NCI-H187 treated with DMSO at 0.1 percent for 48 hours (cell line): ENCODE measurements at places on chromosomes 4 and X.

GRCh38 chrX:120749141-120749846, 119.4 kb upstream of the C1GALT1C1 start:
- DNase-seq, result no peak

DNA sequence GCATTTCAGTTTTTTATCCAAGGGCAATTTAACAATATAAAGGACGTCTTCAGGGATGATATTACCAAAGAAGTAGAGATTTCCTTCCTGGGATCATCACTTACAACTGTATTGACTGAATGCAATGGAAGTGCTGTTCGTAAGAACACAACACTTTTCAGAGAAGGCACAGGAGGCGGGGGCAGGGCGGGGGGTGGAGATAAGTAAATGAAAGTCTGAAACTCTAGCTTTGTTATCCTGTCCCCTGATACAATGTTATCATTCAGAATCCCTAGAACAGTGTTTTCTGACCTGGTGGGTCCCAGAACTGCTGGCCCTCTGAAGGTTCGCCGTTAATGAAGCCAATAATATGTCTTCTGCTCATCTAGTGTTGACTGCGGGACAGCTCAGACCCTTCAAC, 124.6 kb downstream of the NSUN7 start:
- DNase-seq, result no peak

- no peak for DNase-seq
Measured at GRCh38 chr4:113699772-113700171, 61.8 kb downstream of the CAMK2D start.

DNA sequence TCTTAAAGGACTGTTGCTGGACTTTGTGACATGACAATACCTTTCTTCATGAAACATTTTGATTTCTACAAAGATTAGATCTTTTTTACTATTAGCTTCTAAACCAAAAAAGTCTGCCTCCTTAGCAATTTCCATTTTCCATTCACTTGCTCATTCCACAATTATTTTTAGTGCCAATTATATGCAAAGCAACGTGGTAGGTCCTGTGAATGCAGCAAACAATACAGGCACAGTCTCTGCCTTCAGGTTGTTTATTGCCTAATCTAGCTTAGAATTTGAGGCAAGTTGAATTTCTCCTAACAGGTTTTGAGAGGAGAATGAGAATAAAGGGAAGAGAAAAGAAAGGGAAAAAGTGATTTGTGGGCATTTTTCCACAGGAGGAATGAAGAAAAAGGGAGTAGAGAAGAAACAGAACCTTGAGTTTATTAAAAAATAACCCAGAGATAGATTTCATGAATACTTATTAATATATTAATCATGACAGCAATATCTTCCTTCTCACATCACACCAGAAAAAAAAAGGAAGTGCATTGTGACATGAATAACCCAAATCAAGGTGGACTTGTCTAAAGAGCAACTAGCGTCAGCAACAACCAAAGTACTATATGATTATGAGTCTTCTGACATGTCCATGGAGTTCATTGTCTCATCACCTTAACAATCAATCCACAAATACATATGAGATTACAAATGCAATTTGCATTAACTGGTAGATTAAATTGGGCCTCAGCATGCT, 16.3 kb upstream of the FRYL start:
- DNase-seq, result no peak

- DNase-seq, result no peak
Measured at GRCh38 chrX:110444996-110445395, 86.3 kb downstream of the RTL9 start.

DNA sequence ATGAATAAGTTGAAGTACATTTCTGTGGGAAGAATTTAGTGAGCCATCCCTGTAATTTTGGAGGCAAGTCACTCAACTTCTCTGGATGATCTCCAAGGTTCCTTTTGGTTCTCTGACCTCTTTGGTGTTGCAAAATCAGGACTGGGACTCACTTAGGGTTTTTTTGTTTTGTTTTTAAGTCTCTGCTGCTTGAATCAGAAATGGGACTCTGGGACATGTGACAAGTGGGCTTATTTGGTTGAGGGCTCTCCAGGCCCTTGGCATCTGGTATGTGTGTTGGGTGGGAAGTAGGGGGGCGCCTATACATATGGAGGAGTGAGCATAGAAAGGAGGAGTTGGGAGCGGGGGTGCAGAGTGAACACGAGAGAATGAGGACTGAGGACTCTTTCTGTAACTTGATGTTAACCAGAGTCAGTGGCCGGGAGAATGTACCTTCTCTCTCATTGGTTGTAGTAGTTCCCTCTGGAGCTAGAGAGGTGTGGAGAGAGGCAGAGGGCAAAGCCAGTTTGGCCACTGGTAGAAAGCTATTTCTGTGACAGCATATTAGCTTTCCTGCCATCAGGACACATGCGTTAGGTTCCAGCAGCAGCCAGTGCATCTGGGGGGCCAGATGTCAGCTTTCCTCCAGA, 1.9 kb downstream of the ARHGAP10 start:
- DNase-seq, result no peak

DNA sequence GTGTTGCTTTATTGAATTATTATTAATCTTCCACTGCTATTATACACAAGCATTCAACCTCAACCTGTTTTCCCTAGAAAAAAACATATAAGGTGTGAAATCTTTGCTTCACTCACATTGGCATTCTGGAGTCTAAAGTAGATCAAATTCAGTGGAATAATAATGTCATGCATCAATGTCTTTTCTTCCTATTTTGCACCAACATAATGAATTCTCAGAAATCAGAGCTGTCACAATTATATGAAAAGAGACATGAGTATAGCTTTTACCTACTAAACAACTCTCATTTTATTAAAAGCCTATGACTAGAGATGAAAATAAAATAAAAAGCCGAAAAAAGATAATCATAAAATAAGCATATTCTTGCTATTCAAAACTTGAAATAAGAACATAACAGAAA, 96.3 kb upstream of the QRFPR start:
- no peak for DNase-seq

DNA sequence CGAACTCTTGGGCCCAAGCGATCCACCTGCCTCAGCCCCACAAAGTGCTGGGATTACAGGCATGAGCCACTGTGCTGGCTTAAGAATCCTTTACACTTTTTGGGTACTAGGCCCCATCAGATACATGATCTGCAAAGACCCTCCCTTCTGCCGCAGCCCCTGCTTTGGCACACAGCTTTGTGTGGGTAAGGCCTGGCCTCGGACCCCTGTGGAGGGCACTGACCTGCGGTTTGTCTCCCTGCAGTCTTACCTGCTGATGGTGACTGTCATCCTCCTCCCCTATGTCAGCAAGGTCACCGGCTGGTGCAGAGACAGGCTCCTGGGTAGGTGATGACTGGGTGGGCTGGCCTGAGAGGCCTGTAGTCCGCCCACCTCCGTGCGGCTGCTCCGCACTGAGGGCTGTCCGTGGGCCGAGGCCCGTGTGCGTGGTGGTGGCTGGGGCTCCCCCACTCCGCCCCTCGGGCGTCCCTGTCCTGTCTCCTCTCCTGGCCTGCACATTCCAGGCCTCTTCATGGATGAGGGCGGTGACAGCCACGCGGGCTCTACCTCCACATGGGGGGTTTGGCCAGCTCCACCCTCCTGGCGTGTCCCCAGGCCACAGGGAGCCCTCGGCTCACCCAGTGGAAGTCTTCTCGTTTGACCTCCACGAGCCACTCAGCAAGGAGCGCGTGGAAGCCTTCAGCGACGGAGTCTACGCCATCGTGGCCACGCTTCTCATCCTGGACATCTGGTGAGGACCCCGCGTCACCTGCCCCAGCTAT, 18.0 kb downstream of the DGKQ start:
- no peak for DNase-seq

GRCh38 chrX:40484408-40485091, 96.2 kb upstream of the ATP6AP2 start:
- DNase-seq, result no peak

DNA sequence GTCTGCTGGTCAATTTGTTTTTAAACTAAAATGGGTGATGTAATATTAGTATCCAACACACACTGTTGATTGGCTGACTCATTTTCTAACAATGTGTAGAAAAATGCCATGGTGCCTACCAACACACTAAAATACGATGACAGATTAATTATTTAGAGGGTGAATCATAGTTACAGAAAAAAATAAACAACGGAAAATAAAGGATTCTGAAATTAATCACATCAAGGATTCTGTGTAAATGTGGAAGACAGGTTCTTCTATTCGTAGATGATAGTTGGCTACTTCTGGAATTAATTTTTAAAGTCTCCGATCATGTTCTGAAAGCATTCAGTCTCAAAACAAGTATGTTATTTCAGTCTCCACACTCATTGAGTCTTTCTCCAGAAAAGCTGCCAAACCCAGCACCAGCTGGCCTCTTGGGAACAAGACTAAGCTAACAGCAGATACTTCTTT, 8.2 kb upstream of the IQCM start:
- no peak for DNase-seq

- DNase-seq, result no peak
Measured at GRCh38 chrX:118603981-118604380, 108.4 kb downstream of the DOCK11 start.

DNA sequence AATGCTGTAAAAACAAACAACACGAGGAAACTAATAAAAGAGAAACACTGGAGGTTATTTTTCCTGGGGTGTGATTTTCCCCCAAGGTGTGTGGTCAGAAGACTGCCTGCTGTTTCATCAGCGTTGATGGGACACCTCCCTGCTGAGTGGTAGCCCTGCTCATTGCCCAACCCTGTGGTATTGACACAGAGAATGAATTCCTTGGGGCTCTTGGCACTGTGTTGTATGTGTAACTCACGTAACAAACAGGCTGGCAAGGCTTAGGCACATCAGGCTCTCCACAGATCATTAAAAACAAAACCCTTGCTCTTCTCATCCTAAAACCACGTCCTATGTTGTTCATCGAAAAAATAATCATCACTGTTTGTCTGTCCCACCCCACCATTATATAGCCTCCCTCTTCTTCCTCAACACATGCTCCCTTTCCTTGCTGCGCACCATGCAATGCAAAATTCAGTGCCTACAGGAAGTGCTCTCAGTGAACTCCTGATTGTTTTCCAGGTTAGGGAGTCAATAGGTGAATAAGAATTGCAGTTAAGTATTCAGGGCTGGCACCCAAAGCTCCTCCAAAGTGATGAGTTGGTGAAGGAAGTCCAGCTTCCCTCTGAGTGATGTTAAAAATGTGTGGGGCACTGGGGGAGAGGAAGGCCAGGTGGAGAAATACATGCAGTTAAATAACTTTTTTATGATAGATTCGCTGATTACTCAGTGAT, 11.4 kb upstream of the PUDP start:
- DNase-seq, result no peak

DNA sequence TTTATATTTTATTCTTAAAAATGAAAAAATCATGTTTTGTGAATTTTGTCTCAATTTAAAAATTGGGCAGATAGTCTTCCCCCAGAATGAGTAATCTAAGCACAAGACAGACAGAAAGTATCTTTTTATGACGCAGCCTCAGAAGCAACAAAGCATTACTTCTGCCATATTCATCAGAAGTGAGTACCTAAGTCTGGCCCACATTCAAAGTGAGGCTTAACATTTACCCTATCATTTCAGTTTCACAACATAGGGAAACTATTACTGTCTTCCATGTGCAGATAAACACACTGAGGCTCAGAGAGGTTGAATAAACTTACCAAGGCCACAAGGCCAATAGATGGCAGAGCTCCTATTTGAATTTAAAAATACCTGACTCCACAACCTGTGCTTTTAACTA, 4.4 kb upstream of the PRDX4 start:
- DNase-seq, result no peak

GRCh38 chr4:156977435-156978160, 6.0 kb upstream of the PDGFC start:
- DNase-seq, result no peak

GRCh38 chrX:72243472-72243871, 4.6 kb upstream of the ERCC6L start:
- no peak for DNase-seq

DNA sequence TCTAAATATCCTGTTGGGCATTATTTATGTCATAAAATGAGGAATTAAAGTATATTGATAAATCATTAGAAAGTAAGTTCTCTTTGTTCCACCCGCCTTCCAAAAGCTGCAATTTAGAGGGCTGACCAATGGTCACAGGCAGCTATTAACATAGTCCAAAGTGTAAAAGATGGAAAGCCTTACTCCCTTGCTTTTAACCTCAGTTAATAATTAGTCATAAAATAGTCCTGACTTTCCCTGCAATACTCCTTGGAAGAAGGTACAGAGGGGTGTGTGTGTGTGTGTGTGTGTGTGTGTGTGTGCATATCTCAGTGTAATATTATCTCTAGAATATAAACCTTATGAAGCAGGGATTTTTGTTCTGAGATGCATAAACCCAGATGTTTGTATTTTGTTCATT, 275.4 kb downstream of the FAT4 start:
- no peak for DNase-seq

GRCh38 chr4:163568843-163569242, 74.4 kb downstream of the TMA16 start:
- no peak for DNase-seq

GRCh38 chr4:79148369-79148768, 177.5 kb downstream of the NAA11 start:
- DNase-seq, result no peak

GRCh38 chrX:109533005-109533404, 3.6 kb upstream of the NXT2 start:
- DNase-seq, result no peak

- no peak for DNase-seq
Measured at GRCh38 chr4:142309772-142310171, 536.3 kb downstream of the INPP4B start.

- DNase-seq, result no peak
Measured at GRCh38 chr4:100576570-100576969, 58.7 kb upstream of the EMCN start.

DNA sequence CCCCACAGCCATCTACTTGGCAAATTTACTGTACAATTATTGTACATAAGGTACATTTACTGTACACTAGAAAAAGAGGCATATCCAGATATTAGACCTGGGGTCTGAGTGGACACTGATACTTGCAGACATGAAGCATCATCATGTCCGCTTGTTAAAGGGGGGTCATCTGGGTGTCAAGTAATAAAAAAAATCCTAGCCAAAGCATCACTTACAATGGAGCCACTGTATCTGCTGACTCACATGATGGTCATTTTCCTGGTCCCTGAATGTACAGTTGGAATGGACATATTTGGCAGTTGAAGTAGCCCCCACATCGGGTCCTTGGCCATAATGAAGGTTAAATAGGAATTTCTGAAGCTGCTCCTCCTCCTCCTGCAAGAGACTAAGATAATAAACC, 228.8 kb downstream of the THOC2 start:
- no peak for DNase-seq

DNA sequence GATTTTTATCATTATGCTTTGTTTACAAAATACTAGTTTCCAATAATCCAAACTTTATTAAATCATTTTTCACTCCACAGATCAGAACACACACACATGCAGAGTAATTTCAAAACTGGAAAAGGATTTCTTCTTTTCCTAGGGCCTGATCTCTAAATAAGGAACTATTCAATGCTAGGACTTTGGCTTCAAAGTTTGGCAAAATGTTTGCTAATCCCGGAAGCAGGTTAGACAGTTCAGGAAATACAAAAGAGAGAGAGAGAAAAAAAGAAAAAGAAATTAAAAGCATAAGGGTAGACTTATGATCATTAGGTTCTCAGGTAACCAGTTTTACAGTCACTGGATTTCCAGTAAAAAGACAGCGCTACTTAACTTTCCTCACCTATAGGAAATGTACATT, 211.0 kb downstream of the DCLK2 start:
- DNase-seq, result no peak
